ENCODE measurements at places on chromosomes 12 and 14.

- no peak for DNase-seq
Measured at GRCh38 chr12:99911081-99911480, 73.7 kb downstream of the ANKS1B start.

- no peak for DNase-seq
Measured at GRCh38 chr12:12983420-12984035, 16.5 kb downstream of the HEBP1 start.

- DNase-seq = no peak
Measured at GRCh38 chr14:30966415-30967363, 58.8 kb upstream of the AP4S1 start.

DNA sequence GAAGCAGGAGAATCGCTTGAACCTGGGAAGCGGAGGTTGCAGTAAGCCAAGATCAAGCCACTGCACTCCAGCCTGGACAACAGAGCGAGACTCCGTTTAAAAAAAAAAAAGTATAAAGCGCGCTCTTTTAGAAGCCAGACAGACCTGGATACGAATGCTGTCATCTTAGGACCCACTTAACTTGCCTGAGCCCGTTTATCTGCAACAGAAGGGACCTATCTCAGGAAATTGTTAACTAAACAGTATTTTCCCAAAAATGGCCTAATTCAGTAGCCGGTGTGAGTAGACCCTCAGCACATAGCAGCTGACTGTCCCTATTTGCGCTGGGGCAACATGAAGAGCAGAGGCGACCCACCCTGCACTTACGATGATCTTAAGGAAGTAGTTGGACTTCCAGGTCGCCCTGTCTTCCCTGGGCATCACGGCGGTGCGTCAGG lies 529 bp downstream of the RPLP0 start:
- no peak for DNase-seq

DNA sequence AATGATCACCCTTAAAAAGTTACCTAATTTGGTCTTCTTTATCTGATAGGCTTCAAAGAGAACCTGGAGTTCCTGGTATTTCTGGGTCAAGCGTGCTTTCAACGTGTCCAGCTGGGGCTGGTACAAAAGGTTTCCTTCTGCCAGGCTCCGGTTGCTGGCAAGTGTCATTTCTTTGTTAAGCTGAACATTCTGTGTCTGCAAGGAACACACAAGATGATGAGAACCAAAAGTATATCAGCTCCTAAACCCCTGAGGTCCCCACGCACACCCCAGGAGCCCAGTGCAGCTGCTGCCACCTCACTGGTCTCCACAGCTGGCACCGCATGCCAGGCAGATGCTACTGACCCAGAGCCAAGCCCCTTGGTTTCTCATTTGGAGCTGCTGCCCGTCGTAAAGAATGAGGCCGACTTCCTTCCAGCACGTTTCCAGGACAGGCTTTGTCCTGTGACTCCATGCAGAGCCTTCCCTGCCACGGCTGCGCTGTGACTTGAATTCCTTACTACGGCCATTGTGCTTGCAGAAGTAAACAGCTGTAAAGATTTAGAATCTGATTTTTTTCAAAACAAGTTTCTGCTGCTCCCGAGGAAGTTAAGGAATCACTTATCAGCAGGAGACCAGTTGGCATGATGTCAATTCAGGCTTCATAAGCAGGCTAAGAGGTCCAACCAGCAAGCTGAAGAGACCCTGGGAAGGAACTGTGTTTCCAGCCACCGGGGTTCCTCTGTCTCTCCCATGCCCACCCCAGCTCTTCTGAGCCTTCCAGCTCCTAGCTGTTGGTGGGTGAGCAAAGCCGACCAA lies 24.9 kb downstream of the VPS37B start:
- DNase-seq = no peak

DNA sequence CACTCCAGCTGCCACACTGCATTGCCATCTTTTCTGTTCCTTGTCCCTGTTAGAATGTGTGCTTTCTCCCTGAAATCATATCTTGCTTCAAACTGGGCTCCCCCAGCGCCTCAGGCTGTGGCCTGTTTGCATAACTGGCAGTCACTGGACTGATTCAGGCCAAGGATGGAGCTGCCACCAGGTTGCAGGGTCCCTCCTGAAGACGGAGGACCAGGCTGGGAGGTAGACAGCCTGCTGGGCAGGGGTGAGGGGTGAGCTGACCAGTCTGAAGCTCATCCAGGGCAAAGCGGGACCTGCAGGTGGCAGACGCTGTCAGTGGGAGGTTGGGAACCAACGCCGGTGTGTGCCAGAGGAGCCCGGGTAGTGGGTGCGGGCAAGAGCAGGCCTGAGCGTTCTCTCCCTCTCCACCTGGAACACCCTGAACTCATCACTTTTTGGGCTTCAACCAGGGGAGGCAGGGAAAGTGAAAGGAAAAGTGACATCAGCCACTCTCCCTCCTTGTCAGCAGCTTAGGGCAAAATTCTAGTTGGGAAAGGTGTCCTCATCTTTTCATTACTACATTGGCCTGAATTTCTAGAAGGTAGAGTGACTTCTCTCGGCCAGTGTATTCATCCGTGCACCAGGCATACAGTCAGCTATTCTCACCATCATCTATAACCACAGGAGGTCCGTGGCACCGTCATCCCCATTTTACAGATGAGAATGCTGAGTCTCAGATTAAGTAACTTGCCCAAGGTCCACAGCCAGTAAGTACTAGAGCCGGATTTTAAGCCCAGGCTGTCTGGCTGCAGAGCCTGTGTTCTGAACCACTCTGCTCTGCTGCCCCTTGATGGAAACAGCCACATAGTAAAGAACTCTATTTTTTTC lies 219.1 kb downstream of the SLC41A2 start:
- DNase-seq = no peak

DNA sequence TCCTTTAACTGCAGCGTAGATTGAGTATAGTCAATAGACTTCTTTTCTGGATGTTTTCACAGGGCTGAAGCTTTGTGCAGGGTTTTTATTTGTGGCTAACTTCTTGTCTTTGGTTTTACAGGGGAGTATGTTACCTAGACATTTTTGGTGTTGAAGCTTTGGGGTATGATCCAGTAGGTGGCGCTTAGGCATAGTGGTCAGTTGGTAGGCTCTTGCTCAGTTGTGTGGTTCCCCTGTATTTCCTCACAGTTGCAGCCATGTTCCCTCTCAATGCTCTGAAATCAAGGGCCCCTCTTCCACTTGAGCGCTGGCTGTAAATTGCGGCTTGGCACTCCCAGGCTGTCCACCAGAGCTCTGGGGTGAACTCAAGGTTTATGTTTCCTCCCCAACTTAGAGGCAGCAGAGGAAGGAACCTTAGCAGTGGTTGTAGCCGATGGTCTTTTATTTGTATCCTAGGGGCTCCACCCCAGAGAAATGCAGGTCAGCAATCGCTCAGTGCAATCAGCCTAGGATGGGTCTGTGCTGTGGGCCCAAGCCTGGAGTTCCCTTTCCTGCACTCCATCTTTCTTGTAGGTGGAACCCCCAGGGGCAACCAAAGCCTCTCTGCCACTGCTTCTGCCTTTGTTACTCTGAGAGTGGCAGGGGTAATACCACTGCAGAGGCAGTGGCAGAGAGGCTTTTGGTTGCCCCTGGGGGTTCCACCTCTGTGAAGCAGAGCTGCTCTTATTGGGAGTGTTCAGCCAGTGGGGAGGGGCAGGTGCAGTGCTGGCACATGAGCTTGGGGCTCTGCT lies 55.1 kb downstream of the CMAS start:
- peak; percentile 29 for DNase-seq

DNA sequence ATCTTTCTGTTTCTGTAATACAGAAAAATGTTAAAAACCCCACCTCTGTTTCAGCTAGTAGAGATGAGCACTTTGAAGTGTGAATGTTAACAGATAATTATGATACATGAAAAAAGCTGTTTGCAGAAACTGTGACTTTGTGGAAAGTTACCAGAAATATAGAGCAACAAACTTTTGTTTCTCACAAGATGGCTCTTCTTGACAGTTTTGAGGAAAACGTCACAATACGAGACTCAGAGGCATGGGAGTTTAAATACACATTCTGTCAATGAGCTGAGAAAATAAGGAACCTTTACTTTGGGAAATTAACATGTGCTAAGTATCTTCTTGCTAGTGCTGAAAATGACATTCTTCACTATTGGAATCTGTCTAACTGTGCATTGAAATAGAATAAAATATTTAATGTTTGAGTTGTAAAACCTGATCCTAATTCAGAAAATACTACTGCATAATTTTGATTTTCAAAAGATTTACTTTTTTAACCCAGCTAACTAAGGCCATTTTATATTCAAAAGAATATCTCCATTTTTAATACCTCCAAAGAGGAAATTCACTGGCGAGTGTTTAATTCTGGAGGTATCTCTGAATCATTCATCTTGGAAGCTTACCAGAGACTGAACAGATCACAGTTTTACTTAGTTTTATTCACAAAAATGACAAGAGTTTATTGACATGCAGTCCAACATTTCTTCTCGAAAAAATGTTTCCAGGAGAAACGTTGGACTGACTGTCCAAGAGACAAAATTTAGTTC lies 308.9 kb upstream of the LRFN5 start:
- no peak for DNase-seq

- DNase-seq = peak; percentile 75
Measured at GRCh38 chr14:50344116-50344775, 32.1 kb downstream of the DMAC2L start.

- DNase-seq = no peak
Measured at GRCh38 chr12:131852551-131853299, 24.5 kb downstream of the MMP17 start.

DNA sequence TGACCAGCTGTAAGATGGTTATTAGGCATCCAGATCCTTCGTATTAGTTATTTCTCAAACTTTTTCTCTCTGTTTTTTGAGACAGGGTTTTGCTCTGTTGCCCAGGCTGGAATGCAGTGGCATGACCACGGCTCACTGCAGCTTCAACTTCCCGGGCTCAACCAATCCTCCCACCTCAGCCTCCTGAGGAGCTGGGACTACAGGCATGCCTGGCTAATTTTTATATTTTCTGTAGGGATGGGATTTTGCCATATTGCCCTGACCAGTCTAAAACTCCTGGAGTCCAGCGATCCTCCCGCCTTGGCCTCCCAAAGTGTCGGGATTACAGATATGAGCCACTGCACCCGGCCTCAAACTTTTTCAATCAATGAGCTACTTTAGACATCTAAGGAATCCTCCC lies 33.1 kb downstream of the FZD10 start:
- DNase-seq = no peak

- no peak for DNase-seq
Measured at GRCh38 chr12:81530352-81530751, 228.8 kb downstream of the PPFIA2 start.

GRCh38 chr12:118237908-118238307 lies 102.0 kb downstream of the PEBP1 start:
- DNase-seq = no peak

GRCh38 chr14:65824285-65824977 lies 411.9 kb downstream of the FUT8 start:
- peak; percentile 15 for DNase-seq

DNA sequence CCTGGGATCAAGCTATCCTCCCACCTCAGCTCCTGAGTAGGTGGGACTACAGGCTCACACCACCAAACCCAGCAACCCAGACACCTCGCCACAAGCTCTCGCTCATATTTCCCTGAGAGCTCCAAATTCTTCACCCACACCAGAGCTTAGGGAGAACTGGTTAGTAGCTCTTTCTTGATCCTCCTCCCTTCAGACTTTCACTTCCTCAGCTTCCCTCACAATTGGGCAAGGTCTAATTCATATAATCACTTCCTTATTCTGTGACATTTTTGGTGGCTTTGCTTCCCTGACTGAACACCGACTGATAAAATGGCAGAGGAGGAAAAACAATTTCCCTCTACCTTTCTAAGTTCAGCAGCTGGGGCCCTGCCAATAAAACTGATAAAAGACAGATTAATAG lies 88.5 kb downstream of the GXYLT1 start:
- DNase-seq = no peak

DNA sequence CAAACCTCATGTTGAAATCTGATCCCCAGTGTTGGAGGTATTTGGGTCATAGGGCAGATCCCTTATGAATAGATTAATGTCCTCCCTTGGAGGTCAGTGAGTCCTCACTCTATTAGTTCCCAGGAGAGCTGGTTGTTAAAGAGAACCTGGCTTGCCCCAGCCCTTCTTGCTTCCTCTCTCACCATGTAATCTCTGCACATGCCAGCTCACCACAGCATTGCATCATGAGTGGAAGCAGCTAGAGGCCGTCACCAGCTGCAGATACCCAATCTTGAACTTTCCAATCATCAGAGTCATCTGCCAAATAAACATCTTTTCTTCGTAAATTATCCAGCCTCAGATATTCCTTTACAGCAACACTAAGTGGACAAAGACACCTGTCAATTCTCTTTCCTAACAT lies 161.8 kb upstream of the IGF1 start:
- no peak for DNase-seq

DNA sequence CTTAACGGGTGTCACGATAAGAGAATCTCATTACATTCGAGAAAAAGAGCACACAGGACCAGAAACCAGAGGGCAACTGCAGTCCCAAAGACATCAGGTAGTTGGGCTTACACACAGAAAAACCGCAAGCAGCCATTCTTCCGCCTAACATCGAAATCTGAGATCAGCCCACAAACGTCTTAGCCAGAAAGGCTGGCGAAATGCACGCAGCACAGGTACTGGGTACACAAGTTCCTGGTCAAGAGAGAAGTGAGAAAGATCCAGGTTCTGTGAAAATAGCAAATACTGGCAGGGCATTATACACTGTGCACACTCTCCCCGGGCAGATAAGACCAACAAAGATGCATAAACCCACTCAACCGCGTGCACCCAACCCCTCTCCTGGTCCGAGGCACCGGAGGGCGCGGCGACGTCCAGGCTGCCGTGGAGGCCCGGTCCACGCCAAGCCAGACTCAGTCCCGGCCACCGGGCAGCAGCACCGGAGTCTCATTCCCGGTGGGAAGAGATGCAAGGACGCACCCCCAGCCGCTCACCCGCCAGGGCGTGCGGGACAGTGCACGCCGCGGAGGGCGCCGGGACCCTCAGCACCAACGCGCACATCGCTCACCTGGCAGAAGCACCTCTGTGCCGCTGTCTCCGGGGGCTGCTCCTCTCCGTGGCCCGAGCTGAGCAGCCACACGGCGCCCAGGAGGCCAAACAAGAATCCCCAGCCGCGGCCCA lies 437 bp downstream of the ERO1A start:
- peak; percentile 54 for DNase-seq

- DNase-seq = no peak
Measured at GRCh38 chr14:97273540-97273939, 476.4 kb downstream of the VRK1 start.

- no peak for DNase-seq
Measured at GRCh38 chr12:67662910-67663538, 14.5 kb downstream of the DYRK2 start.

DNA sequence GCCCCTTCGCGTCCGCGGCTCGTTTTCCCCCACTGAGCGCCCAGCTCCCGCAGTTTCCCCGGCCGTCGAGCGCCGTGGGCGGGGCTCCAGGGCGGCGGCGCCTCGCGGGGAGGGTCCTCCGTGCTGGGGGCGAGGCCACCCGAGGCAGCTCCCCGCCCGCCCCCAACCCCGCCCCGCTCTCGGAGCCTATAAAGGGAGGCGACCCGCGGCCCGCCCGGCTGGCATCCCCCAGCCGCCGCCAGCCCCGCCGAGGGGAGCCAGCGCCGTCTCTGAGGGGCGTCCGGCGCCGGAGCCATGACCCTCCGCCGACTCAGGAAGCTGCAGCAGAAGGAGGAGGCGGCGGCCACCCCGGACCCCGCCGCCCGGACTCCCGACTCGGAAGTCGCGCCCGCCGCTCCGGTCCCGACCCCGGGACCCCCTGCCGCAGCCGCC lies at the start of gene TAMALIN:
Gene TAMALIN, plus strand, starts transcription at position 221 of the 432 bp plus-strand sequence. Its CDS starts 74 bp downstream, at position 295.
- peak; percentile 76 for DNase-seq

GRCh38 chr14:61477712-61478462 lies 156.5 kb downstream of the PRKCH start:
- peak; percentile 16 for DNase-seq
